ENCODE measurements at places on chromosomes 7 and 10.

DNA sequence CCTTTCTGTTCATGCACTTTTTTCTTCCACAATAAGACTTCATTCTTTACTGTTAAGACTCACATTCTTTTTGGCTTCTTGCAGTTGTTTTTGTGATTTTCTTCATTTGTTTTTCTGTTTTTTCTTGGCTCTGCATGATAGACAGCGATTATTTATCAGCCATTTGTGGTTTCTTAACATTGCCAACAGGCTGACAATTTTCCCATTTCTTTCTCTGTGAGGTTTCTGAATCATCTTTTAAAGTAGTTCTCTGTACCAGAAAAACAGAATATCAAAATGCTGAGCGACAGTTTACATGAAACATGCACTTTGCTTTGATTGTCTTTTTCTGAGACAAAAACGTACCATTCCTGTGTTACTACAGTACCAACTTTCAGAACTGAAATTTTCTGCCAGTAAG lies 334.2 kb upstream of the MAGI2 start:
- no peak for DNase-seq

DNA sequence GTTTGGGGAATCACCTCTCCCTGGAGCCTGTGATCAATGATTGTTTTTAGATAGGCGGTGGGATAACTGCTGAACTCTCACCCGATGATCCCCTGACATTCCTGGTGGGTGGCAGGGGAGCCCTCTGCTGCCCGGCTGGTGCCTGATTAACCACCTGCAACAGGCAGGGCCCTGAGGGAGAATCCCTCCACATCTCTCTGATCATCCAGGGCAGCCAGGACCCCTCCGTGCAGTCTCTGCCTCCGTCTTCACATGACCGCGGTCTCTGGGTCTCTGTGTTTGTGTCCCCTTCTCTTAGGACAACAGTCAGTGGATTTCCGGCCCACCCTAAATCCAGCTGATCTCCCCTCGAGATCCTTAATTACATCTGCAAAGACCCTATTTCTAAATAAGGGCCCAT lies 17.4 kb downstream of the CALML5 start:
- no peak for DNase-seq

DNA sequence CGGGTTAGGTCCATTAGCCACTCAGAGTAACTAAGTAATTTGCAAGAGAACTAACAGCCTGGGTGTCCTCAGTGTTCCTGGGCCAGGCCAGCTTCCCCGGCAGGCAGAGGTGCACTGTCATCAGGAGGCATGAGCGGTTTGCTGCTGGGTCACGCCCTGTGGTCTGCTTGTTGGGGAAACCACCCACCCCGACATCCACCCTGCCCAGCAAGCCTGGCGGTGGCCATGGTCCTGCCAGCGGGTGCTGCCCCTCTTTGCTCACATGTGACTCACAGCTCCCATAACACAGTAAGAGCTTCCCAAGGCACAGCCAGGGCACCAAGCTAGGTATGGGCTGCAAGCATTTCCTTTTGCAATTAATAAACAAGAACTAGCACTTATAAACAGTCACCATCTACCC lies 75.9 kb downstream of the RGS10 start:
- peak; percentile 23 for DNase-seq

DNA sequence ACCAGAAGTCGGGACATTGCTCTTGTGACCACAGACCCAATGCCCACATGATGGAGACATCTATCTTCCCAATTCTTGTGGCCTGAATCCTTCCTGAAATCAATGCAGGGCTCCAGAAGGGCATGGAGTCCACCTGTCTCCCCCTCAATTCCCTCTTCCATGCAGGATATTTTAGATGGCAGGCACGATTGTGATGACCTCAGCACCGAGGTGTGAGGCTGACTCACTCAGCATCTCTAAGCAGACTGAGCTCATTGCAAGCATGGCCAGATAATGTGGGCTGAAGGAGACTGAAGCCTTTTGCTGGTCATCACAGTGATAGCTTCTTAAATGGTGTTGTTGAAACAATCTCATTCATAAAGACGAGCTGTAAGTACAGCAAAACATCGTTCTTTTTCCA lies 374.9 kb upstream of the PODXL start:
- DNase-seq, result no peak

GRCh38 chr10:68179016-68179415 lies 52.9 kb downstream of the ATOH7 start:
- DNase-seq, result no peak

DNA sequence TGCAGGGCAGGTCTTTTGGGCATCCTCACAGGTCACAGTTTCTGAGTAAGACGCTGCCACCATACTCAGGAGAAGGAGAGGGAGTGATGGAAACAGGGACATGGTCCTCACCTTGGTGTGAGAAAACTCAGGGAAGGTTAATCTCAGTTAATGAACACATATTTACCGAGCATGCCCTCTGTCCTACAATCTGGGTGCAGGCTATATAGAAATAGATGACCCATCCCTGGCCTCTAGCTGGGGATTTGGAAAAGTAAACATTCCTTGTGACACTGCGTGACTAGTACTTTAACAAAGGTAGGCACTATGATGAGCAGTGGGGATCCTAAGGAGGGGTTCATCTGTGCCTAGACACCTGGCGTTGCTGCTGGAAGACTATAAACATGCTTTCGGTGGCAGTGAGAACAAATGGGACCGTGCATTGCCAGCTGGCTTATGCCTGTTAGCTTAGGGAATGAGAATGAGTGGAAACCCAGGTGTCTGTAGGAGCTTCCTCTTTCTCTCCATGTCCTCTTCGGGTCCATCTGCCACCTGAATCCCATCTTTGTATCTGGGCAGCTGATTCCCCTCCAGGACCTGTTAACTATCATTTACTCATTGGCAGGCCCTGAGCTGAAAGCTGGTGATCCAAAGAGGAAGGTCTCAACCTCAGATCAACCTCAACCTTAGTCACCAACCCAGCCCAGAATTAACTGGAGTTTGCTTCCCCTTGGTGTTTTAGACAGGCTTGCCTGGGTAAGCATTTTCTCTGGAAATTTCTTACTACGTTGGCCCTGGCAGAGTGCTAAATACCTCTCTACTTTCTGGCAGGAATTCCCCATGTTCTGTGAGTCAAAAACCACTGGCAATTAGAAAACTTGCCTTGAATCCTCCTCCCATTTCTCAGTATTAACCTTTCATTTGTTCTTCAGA lies 794 bp downstream of the MBL2 start:
- DNase-seq, result no peak

DNA sequence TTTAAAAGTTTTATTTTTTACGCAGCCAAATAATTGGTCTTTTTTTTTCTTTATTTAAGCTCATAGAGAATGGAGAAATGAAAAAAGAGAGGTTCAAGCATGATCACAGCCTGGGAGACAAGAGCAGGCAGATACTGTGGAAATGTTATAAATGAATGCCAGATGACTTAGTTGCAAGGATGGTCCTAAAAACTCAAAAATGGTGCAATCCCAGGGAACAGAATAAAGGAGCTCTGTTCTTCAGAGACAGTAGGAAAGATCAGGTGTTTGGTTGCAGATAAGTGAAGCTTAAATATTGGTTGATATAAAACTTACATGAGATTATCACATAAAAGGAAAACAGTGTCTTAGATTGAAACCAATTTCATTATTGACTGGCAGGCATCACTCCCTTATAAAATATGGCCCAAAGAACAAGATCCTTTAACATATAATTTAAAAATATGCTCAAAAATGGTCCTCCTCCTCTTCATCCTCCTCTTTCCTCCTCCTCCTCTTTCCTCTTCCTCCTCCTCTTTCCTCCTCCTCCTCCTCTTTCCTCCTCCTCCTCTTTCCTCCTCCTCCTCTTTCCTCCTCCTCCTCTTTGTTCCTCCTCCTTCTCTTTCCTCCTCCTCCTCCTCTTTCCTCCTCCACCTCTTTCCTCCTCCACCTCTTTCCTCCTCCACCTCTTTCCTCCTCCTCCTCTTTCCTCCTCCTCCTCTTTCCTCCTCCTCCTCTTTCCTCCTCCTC lies 18.6 kb downstream of the GNAT3 start:
- DNase-seq, result no peak

All from stimulated activated CD8-positive, alpha-beta memory T cell treated with anti-CD3 and anti-CD28 coated beads, Interleukin-7, amount 100 ng/mL, for 48 hours (primary cell).